RWPE1 (cell line): ENCODE measurements at places on chromosomes 6 and 20.
A peak's percentile ranks its signal among the peaks of the same experiment; 100 is the strongest.

- DNase-seq: no peak
These were observed 42.4 kb downstream of the ISM1 start for GRCh38 chr20:13263451-13263850.

DNA sequence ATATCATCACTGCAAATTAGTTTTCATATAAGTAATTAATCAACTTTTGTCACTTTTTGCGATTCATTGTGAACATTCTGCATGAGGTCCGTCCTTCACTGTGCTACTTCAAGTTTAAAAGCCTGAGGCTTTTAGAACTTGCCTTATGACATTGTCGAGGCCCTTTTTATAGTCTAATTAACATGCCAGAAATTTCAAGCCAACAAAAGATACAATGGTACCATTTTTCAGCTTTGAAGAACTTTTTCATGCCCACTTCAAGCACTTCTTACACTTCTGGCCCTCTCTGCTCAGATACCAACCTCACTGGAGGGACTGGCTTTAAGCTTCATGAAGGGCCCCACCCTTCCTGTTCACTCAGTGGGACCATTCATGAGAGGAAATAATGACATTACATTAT, 323.1 kb downstream of the TPBG start:
- DNase-seq: no peak

GRCh38 chr20:58044931-58045555, 183.4 kb downstream of the ANKRD60 start:
- DNase-seq: no peak

- DNase-seq: peak; percentile 60
These were observed 61.2 kb upstream of the SGK1 start for GRCh38 chr6:134379076-134379475.
